ENCODE measurements at places on chromosomes 7 and 10.
A peak's percentile ranks its signal among the peaks of the same experiment; 100 is the strongest.

DNA sequence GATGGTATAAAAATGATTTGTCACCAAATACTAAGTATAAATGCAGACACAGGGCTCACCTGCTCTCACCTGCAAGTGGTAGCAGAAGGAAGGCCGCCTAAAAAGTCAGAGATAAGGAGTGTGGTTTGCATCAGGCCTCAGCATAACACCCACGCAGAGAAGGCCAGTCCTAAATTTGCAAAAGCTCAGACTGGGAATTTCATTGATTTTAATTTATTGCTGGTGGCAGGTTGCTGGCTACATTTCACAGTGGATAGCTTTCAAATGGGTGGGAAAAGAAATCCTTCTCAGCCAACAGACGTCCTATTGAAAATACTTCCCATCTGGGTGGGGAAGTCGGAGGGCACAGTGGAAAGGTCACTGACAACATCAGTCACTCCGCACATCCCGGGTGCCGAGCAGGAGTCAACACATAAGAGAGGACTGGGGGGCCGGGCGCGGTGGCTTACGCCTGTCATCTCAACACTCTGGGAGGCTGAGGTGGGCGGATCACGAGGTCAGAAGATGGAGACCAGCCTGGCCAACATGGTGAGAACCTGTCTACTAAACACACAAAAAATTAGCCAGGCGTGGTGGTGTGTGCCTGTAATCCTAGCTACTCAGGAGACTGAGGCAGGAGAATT, 561.8 kb upstream of the MKI67 start:
- no peak for DNase-seq

- DNase-seq: no peak
These were observed 171.4 kb upstream of the PPP2R2D start for GRCh38 chr10:131729361-131729760.

DNA sequence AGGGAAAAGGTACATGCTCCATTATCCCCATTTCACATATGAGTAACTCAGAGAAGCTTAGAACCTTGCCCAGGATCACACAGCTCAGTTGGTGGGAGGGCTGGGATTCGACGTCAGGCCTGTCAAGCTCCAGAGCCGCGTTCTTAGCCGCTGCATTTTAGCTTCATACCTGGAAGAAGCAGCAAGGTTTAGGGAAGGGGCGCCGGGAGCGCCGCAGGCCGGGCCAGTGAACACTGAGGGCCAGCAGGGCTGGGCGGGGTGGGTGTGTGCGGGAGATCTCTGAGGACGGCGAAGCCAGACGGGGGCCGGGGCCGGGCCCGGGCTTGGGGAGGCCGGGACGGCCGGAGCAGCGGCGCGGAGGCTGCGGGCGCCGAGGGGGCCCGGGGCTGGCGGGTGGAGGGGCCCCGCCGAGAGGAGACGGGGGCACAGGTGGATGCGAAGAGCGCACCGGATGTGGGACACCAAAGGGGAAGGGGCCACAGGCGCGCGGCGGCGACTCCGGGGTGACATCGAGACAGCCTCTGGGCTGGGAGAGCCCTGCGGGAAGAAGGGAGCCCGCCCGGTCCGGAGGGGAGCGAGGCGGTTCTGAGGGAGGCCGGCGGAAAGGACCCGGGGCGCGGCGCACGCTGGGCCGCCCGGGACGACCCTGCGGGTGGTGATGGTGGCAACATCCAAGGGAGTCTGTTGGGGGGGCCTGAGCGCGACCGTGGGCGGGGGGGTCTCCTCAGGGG, 498 bp downstream of the NDST2 start:
- DNase-seq: peak; percentile 16

- no peak for DNase-seq
These were observed 91.3 kb upstream of the STEAP1B start for GRCh38 chr7:22591271-22591670.

DNA sequence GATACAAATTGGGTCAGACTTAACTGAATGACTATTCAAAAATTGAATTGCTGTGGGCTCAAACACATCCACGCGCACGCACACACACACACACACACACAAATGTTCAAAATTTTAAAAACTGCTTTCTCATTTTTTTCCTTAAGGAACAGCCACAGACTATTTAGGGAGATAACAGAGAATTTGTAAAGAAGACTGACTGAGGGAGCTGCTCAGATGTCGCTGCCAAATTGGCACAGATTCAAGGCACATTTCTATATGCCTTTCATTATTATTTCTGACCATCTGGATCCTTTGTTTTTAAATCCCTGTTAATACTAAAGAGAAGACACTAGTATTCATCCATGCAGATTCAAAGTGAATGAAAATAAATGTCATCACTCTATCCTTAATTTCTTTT, 154.8 kb downstream of the DGKB start:
- DNase-seq: no peak

- peak; percentile 61 for DNase-seq
These were observed 2.5 kb downstream of the TMEM178B start for GRCh38 chr7:141076377-141076776.

DNA sequence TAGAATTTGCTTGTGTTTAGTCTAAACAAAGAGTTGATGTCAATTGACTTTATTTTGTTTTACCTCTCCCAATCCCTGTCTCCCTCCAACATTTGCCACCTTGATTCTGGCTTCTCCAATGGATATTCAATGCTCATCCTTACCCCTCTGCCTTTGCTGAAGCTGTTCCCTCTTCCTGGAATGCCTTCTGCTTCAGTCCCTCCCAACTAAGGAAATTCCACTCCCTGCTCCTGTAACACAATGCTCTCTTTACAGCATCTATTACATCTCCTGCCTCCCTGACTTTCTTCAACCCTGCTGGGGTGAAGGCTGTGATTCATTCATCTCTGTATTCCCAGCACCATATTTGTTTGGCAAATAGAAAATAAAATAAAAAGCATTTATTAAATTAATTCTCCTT, 34.5 kb upstream of the TAC1 start:
- no peak for DNase-seq

- DNase-seq: no peak
These were observed 680 bp downstream of the C7orf57 start for GRCh38 chr7:48035967-48036478.

- peak; percentile 36 for DNase-seq
These were observed 98.2 kb upstream of the PRKCQ start for GRCh38 chr10:6678211-6678803.

- DNase-seq: no peak
These were observed 17.3 kb downstream of the VPS26A start for GRCh38 chr10:69141304-69141703.

DNA sequence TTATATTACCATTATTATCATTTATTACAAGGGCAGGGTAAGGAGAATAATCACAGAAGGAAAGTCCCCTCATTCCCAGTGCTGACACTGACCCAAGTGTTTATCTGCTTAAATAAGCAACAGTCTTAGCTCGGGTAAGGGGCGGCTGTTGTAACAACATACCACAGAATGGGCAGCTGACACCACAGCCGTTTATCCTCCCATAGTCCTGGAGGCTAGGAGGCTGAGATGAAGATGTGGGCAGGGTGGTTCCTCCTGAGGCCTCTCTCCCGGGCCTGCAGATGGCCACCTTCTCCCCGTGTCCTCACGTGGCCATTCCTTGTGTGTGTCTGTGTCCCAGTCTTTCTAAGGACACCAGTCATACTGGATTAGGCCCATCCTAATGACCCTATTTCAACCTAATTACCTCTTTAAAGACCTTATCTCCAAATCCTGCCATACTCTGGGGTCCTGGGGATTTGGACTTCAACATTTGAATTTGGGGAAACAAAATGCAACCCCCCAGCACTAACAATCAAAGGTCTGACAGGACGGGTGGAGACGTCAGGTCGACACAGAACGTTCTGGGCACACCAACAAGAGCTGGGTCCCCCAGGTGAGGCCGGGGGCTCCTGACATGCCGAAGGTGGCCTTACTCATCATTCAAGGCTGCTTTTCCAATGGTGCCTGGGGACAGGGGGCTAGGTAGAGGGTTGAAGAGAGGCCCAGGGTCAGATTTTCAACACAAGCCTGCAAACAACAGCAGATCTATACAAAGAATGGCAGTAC, 93.5 kb downstream of the TNS3 start:
- DNase-seq: no peak

DNA sequence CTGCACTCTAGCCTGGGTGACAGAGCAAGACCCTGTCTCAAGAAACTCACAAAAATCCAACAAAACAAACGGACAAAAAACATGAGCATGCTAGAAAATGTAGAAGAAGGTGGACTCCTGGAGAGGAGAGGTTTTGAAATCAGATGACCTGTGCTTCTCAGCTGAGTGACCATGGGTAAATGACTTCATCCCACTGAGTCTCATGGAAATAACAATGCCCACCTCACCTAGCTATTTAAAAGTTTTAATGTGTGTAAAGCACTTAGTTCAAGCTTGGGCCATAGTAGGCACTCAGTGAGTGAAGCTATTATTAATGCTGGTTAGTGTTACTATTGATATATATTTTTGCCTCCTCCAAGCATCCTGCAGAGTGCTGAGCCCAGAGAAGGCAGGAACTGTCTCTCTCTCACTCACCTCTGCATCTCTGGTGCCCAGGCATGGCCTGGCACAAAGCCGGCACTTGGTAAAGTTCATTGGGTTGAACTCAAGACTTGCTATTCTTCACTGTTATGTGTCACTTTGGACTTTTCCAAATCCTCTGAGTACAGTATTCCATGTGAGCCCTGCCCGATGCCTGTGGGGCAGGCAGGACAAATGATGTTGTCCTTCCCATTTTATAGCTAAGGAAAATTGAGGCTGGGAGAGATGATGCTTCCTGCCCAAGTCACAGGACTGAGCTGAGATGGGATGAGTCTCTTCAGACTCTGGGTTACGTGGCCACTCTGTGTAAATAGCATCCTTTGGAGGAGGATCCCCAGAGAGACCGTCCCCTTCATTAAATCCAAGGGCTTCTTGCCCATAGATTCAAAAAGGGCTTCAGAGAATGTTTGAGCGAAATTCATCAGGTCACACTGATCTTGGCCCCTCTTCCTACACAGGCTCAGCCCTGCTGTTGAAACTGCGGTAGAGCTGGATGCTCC, 81.4 kb upstream of the EMX2 start:
- DNase-seq: peak; percentile 73

DNA sequence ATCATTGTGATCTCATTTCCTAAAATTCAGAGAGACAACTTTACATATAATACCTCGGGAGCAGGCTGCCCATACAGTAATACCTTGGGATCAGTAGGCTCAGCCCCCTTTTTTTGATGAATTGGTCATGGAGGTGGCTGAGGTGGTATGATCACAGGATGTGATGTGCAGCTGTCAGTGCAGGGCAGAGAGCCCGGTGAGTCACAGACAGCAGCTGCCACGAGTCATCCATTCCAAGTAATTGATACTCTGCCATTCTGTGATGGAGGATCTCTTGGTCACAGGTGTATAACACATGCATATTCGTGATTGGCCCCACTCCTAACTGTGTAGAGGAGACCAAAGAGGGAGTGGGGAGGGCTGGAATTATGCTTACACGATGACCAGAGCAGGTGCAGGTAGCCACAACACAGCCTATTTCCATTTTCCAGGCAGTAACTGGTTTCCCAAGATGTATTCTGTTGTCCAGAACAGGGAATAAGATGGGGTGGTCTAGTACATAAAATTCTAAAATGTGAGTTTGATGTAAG, 14.1 kb downstream of the NRCAM start:
- peak; percentile 32 for DNase-seq

GRCh38 chr10:119479532-119479931, 63.0 kb downstream of the RGS10 start:
- DNase-seq: no peak

GRCh38 chr10:21396889-21397288, 128.6 kb downstream of the SKIDA1 start:
- peak; percentile 94 for DNase-seq

DNA sequence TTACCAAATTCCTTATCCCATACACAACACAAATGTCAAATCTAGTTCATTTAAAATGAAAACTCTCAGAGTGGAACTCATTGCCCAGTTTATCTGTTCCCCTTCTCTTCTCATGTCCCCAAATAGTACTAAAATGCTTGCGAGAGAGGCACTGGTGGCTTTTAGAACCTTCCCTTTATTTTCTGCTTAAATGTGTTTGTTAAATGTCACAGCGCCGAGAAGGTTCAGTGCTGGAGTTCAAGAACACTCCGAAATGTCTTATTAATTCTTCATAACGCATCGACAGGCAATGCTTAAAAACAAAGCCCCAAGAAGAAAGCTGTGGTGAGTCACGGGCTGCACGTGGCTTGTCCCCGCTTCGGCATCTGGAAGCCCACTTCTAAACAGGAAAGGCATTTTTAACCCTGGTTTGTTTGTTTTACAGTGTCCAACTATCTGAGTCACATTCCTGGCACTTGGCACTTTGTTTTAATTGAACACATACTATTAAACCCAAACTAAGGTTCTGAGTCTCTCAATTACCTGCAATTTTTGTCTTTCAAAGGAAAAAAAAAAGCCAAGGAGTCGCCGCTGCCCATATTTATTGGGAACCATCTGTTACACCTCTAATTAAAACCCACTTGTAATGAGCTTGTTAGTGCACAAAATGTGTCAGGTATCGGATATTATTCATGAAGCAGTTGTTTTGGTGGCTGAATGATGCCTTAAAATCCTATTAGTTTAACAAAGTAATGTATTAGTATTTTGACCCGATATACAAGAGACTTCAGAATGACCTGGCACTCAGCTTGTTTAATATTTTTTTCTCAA, 49.9 kb upstream of the MGMT start:
- no peak for DNase-seq

GRCh38 chr10:73857446-73857845, 16.9 kb downstream of the CAMK2G start:
- DNase-seq: no peak

DNA sequence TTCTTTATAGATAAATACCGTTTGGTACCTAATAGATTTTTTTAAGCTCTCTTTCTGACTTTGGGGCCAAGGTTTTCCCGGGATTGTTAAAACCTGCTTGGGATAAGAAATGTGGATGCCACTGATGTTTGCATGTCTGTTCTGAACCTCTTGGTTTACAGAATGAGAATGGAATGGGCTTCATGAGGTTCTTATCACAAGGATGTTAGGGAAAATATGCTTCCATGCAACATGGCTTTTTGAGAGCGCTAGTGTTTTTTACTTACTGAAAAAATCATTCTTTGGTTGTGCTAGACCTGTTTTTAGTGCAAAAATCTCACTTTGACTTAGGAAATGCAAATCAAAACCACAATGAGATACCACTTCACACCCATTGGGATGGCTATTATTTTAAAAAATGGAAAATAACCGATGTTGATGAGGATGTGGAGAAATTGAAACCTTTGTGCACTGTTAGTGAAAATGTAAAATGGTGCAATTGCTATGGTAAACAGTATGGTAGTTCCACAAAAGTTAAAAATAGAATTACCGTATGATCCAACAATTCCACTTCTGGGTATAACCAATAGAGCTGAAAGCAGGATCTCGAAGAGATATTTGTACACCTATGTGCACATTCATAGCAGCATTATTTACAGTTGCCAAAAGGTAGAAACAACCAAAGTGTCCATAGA, 38.9 kb downstream of the TSPAN14 start:
- no peak for DNase-seq

DNA sequence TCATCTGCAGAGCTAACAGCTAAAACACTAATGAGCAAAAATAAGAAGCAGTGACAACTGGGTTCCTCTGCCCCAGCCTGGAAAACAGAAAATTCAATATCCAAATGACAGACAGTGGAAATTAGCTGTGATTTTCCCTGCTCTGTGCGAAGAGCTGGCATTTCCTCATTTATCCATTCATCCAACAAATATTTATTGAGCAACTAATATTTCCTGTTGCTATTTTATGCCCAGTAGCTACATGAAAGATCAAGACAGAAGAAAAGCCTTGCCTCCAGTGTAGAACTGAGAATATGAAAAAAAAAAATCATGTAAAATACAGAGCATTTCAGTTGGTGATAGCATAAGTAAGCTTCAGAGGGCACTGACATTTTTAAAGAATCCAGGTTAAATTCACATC, 140.9 kb downstream of the ABCA13 start:
- no peak for DNase-seq
